ENCODE measurements at places on chromosomes 7 and 10.

DNA sequence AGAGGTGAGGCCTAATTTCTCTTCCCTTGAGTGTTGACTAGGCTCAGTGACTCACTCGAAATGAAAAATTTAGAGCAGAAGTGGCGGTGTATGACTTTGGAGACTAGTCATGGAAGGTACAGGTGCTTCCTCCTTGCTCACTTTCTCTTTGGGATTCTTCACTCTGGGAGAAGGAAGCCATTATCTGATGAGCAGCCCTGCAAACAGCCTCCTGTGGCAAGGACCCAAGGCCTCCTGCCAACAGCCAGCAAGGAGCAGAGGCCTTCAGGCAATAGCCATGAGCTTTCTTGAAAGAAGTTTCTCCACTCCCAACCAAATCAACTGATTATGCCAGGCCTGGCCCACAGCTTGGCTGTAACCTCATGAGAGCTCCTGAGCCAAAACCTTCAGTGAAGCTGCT, 369.6 kb upstream of the VWC2 start:
- DNase-seq = no peak

DNA sequence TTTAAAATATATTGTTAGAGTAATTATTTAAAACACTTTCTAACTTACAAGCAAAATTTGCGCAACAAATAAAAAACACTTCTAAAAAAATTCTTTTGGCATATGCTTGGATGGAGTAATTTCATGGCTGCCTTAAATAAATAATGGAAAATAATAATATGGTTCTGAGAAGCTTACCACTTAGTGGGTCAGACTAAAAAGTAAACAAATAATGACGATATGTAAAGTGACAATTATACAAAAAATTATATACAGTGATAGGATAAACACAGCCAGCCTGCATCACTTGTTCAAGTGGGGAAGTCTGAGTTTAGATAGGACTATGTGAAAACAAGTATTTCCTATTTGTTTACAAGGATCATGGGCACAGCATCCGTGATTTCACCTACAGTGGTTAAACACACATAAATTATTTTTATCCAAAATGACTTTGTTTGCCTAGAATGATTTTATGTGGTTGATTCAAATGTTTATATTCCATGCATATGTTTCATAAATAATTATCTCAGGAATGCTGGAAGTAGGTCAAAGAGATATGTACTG, 141.7 kb upstream of the SEMA3D start:
- DNase-seq = no peak

DNA sequence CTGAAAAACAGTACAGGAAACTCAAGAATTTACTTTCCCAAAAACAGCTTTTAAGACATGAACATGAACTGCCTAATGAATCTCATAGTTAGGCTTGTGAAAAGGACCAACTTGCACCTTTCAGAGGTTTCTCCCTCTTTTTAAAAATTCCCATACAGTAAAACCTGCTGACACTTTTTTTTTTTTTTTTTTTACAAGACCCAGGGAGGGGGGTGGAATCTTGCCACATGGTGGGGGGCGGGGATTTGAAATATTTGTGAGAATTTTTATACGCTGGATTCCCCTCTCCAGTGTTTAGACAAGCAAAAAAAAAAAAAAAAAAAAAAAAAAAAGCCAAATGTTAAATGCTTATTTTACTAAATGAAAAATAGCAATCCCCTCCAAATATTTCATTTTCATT, 57.4 kb downstream of the HIBADH start:
- DNase-seq = no peak

DNA sequence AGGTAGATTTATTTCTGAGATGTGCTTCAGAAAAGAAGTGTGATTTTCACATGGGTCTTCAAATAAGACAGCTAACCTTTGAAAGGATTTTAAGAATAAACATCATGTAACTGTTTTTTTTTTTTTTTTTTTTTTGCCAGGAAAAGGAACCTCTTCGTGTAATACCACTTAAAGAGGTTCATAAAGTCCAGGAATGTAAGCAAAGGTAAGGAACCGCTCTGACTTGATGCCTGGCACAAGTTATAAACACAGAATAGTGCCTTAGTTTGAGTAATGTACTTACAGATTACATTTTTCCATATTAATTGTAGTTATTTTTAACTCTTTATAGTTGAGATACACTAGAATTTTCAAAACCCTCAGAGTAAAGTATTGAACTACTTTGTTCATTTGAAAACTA, 30.4 kb upstream of the ARMS2 start:
- DNase-seq = no peak

DNA sequence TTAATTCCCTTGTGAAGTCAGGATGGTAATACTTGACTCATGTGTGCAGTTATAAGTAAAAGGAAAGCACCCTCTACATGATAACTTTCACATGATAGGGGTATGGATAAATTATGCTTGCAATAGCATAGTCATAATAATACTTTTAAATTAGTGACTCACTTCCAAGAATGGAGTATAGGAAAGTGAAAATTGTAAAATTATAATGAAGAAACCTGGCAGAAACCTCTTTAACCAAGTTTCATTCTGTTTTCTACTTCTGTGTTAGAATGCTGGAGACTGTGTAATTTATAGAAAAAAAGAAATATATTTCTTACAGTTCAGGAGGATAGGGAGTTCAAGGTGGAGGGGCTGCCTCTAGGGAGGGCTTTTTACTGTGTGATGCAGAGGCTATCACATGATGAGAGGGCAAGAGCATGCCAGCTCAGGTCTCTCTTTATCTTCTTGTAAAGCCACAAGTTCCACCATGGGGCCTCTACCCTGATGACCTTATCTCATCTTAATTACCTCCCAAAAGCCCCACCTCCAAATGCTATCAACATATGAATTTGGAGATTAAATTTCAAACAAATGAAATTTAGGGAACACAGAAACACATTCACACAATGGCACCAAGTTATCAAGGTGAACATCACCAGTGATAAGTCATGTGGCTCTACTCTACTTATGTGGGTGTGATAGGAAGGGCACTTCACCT, 43.2 kb downstream of the HDAC9 start:
- no peak for DNase-seq

DNA sequence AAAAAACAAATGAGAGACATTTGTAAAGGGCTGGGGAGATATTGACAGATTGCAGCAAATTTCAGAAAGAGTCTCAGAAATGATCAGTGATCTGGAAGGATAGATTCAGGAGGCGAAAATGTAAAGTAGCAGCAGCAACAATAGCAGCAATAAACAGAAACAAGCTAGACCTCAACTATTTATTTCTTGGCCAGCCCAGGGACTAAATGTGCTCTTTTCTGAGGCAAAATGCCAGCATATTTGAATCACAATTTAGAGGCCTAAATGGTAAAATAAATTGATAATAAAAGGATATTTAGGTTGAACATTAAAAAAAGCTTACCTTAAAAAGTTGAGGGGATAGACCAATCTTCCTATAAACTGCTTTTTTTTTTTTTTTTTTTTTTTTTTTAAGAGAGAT, 134.6 kb upstream of the ITGB1 start:
- DNase-seq = no peak

DNA sequence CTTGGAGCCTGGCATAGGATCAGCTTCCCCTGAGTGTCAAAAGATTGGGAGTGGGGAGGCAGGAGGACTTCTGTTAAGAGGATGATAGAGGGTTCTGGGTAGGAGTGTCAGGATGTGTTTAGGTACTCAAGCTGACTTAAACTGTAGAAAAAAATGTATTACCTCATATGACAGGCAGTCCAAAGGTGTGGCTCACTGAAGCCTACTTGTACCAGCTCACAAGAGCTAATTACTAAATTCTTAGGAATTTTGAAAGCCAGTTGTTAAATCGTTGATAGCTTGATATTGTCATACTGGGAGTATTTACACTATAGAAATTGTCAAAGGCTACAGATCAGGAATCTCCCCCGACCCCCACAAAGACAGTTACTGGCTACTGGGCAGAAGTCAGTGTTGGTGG, 32.1 kb downstream of the FAS start:
- DNase-seq = no peak

Data from T-helper 2 cell (primary cell).